ENCODE measurements at places on chromosomes 1 and 21.

GRCh38 chr21:30408782-30409494 lies 13.1 kb downstream of the KRTAP13-1 start:
- DNase-seq, result peak; percentile 90

DNA sequence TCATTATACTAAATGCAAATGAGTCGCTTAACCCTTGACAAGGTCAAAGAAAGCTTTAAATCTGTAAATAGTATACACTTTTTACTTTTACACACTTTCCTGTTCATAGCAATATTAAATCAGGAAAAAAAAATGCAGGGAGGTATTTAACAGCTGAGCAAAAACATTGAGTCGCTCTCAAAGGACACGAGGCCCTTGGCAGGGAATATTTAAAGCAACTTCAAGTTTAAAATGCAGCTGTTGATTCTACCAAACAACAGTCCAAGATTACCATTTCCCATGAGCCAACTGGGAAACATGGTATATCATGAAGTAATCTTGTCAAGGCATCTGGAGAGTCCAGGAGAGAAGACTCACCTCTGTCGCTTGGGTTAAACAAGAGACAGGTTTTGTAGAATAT lies 62.7 kb downstream of the CAPN2 start:
- DNase-seq, result no peak

DNA sequence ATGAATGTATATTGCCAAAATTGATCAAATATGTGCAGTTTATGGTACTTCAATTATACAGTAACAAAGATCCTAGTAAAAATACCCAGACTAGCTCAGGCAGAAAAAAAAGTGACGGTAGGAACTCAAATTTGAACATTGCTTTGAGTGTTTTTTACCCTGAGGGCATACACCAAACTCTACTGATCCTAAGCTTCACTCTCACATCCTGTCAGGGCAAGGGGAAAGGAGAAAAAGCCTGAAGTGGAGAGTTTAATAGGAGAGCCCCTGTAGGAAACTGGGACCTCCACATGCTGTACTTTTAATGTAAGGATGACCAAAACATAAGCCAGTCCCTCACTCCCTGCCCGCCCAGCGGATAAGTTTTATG lies 59.8 kb upstream of the GNG12 start:
- DNase-seq, result no peak

DNA sequence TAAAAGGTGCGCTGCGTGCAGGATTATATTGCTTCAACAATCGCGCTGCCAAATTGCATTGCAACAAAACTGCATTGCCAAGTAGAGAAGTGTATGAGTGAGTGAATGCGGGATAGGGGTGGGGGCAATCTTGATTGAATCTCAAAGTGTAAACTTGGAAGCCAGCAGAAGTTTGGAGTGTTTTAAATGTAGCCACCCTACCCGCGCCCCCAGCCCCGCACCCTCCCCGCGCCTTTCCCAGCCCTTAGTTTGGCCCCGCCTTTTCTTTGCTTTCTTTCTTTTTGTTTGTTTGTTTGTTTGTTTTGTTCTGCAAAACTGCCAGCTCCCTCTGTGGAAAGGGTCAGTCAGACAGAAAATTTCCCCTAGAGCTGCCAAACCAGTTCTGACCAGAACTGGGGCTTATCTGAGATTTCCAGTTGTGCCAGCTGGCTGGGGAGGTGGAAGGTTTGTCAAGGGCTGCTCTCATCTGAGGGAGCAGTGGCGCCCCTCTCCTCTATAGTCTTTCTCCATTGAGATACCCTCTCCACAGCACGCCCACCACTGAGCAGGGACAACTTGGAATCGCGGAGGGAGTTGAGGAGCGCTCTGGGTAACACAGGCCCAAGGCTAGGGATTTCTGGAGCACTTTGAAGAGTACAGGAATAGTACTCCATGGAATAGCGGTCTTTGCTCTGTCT lies 666 bp upstream of the BEND5 start:
- DNase-seq, result no peak

DNA sequence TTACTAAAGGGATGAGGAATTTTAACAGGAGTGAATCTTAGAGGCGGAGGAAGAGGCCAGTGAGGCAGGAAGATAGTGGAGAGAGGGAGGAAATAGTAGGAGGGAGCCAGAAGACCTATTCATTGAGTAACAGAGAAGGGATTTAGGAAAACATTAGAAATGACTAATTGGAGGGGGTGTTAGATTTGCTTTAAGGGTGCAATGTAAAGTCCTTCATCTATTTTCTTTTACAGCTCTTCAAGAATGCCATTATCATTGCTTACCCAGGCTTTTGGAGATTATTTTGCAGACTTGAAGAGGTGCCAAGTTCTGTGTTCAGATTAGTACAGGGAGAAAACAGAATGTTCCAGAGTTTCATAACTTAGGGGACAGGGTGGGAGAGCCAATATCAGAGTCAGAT lies 33.8 kb downstream of the OR10J1 start:
- no peak for DNase-seq

GRCh38 chr1:1272341-1273208 lies 1.1 kb downstream of the UBE2J2 start:
- DNase-seq, result peak; percentile 62

DNA sequence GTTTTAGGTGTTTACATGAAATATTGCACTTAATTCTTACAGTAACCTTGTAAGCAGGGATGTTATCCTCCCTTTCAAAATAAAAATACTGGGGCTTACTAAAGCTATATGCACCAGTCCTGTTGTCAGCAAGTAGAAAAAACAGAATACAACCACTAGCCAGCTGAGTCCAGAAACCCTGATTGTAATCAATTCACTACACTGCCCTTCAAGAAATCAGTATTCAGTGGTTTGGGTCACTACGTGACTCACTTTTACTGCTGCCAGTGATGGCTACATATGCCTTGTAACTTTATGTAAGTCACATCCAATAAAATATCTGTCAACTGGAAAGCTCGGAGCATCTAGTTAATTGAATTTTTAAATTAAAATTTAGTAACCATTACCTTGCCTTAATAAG lies 376.3 kb upstream of the DEPDC1 start:
- no peak for DNase-seq

GRCh38 chr1:174785510-174785909 lies 214.2 kb upstream of the CACYBP start:
- DNase-seq, result no peak

DNA sequence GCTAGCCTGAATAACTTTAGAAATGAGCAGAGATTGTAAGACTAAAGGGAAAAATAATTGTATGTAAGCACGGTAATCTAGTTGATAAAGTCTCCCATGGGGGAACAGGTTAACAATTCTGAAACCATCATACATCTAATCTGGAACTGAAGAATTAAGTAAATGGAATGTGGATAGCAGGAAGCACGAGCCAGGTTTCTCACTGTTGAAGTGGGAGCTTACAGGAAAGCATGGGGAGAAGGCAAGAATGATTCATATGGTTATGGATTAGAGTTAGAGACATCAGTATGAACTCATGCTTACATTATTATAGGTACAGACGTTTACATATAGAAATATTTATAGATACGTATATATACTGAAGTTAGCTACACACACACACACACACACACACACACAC lies 83.0 kb downstream of the LEPR start:
- DNase-seq, result no peak

DNA sequence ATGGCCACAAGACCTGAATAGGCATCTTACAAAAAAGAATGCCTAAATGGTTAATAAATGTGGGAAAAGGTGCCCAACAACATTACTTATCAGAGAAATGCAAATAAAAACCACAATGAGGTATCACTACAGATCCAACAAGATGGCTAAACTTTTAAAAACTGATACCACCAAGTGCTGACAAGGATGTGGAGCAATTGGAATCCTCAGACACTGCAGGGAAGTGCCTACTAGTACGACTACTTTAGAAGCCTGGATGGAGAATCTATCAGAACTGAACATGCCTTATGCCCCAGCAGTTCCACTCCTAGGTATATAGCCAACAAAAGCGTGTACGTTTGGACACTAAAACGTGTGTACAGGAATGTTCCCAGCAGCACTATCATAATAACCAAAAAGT lies 19.9 kb downstream of the TNFRSF8 start:
- DNase-seq, result no peak

DNA sequence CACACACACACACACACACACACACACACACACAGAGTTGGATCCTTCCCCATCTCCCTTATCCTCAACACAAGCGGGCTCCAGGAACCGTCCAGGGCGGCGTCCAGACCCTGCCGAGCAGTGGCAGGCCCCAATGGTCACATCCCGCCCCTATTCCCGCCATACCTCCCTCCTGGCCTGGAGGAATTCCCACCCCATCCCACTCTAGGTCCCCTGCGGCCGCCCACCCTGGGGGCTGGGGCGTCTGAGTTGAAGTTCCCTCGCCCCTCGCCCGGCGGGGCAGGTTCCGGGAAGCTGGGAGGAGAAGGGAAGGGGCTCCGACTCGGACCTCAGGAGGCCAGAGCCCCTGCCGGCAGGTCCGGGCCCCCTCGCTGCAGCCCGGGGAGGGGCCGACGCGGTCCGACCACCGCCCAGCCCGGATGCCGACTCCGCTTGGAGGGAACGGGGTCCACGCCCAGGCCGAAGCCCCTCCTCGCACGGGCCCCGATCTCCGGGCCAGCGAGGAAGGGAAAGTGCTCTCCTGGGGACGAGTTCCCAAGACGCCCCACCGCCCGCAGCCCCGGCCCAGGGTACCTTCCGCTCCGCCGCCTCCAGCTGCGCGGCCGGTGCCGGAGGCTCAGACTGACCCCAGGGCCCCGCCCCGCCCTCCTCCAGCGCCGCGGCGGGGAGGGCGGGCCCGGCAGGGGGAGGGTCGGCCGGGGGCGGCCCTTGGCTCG lies at the start of gene RHOC:
RHOC (minus strand) TSS at position 623 of the 716 bp plus-strand sequence. CDS start 3,328 bp downstream, outside the sequence.
- peak; percentile 39 for DNase-seq

DNA sequence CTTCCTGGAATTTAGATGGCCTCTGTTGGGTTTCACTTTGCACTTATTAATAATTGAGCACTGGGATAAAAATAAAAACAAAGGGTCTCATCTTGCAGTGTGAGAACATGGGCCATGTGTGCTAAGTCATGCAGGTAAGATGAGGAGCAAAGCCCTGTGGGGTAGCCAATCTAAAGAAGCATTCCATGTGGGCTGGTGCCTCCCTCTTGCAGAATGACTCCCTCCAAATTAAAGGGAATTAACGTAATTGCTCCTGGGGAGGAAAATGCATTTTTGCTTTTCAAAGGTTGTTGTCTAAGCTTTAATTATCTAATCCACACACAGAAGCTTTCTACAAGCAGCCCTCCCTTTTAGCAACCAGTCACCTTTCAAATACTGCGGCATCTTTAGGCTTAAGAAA lies 69.8 kb downstream of the CDC14A start:
- DNase-seq, result no peak

GRCh38 chr1:191528275-191528674 lies 630.0 kb upstream of the RGS18 start:
- no peak for DNase-seq

DNA sequence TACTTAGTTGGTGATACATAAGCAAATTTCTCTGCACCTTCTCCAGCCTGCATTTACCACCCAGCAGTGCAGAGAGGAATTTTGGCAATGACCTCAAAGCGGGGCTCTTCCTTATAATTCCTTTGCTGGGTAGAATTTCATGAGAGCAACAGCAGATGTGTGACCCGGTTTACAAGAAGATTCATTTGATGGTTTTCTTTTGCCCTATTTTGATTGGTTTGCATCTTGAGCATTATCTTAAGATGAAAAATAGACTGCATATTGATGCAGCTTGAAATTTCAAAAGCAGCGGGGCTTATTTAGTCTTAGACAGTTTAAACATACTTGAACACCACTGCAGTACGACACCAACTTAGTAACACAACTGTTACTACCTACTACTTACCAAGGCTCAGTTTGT lies 378.9 kb downstream of the TTLL7 start:
- DNase-seq, result no peak

DNA sequence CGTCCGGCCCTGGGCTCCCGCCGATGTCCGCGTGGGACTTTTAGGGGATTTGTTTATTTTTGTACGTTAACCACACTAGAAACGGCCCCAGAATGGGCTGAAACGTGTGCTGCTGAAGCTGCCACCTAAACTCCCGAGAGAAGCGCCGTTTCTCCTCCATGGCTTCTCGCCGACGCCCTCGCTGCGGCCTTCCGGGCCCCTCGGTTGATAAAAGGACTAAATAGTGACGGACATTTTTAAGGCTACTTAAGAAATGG lies 678 bp upstream of the PTTG1IP start:
- DNase-seq, result peak; percentile 38

GRCh38 chr1:229578168-229579058 lies 19.9 kb upstream of the ABCB10 start:
- no peak for DNase-seq

- DNase-seq, result no peak
These were observed at the start of gene SERINC2 for GRCh38 chr1:31412732-31413404. Gene SERINC2, plus strand, starts transcription at chr1:31413213. Its CDS starts 53 bp downstream, at chr1:31413266.

- no peak for DNase-seq
These were observed 3.3 kb upstream of the UTP11 start for GRCh38 chr1:38009088-38009840.

GRCh38 chr1:71561729-71562128 lies 480.9 kb upstream of the ZRANB2 start:
- no peak for DNase-seq

GRCh38 chr1:246564839-246565750 lies 966 bp downstream of the TFB2M start:
- DNase-seq, result no peak

DNA sequence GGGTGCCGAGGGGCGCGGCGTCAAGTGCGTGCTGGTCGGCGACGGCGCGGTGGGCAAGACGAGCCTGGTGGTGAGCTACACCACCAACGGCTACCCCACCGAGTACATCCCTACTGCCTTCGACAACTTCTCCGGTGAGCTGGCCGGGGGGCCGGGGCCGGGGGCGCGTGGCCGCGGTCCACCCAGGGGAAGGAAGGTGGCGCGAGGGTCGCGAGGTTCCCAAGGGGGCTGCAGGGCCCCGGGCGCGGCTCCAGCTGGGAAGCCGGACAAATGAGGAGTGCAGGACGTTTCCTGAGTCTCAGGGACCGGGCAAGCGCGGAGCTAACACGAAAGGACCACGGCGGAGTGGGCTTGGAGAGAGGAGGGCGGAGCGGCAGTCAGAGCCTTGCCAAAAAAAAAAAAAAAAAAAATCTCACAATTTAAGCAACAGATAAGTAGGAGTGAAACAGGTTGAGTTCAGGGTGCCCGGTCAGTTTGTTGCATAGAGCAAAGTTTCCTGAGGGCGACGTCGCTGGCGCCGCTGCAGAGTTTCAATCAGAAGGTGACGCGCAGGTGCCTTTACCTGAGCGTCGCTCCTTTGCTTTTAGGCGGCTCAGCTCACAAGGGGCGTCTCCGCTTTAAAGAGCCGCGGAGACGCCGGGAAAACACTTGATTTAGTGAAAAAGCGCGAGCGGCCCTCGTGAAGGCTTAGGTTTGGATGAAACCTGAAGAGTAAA lies 750 bp downstream of the RHOU start:
- peak; percentile 54 for DNase-seq

GRCh38 chr1:224784265-224785039 lies 145.0 kb upstream of the DNAH14 start:
- no peak for DNase-seq
